ENCODE measurements at places on chromosomes 4 and X.

- DNase-seq = no peak
Measured at GRCh38 chrX:149871940-149872339, 9.0 kb upstream of the MAGEA8 start.

DNA sequence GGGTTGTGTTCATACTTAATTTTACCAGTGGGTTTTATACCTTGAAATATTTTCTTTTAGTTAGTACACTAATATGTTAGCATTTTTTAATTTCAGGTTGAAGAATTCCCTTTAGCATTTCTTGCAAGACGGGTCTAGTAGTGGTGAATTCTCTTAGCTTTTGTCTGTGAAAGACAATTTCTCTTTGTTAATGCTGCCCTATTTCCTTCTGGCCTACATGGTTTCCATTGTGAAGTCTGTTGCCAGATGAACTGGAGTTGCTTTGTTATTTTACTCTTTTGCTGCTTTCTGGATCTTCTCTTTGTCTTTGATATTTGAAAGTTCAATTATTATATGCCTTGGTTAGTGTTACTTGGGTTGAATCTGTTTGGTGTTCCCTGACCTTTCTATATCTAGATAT, 25.0 kb upstream of the MTHFD2L start:
- DNase-seq = no peak

- DNase-seq = no peak
Measured at GRCh38 chrX:40176351-40177116, 78.8 kb upstream of the BCOR start.

DNA sequence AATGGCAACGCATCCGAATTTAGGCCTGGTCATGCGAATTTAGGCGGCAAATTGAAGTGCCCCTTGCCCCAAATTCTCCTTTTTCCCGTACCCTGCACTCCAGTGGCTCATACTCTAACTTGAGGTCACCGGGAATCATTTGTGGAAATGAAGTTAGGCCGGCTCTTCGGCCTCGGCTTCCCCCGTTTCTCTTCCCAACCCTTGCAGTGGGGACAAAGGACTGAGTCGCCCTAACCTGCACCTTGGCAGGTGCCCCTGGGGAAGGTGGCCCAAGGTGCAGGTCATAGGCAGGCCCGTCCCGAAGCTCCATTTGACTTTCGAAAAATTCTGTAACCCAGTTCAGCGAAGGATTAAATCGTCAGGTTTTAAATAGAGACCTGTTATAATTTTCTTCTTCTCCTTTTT, 811 bp downstream of the SRD5A3 start:
- no peak for DNase-seq

DNA sequence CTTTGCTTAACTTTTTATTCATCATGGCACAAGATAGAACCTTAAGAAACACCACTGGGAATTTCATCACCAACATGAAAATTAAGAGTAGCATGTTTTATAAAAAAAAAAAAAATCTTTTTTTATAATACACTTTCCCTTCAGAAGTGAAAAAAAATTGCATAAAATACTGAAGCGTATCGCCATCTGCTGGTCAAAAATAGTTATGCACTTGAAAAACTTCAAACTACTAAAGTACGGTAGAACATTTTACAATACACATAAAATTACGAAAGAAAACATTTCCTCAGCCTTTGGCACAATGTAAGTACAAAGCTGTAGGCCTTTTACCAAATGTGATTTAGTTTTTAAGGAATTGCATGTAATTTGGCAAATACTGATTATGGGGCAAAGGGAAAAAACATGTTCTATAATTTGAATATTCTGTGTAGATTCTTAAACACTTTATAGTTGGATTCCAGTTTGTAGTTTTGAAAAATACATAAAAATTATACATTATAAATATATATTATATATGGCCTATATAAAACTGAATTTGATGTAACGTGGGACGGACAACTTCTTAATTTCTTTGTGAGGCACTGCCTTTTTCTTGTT, 26.5 kb downstream of the HCCS start:
- DNase-seq = no peak

- no peak for DNase-seq
Measured at GRCh38 chrX:27976284-27976683, 5.0 kb downstream of the DCAF8L1 start.
